ENCODE measurements at places on chromosomes 7 and 10. TPM values are rescaled to one million over a fixed set of nuclear protein-coding genes. Genes with fewer than 3 reads are reported as not detected.
A peak's percentile ranks its signal among the peaks of the same experiment; 100 is the strongest.

The IL2RA gene
- total RNA-seq, result 1.4 TPM

The CCDC3 gene
- 304 TPM for total RNA-seq

The PVRIG gene
- 3.1 TPM for total RNA-seq

The GBX1 gene
- not detected for total RNA-seq

The GPR85 gene
- 0.69 TPM for total RNA-seq

The C7orf25 gene
- 8.3 TPM for total RNA-seq

The NUTM2B gene
- total RNA-seq, result 2.4 TPM

GRCh38 chr7:81714306-81714705 lies 55.5 kb downstream of the HGF start:
- no peak for DNase-seq

GRCh38 chr7:137241655-137242360 lies 101.7 kb downstream of the PTN start:
- DNase-seq, result no peak

GRCh38 chr10:34094961-34095360 lies 720.1 kb downstream of the PARD3 start:
- no peak for DNase-seq

DNA sequence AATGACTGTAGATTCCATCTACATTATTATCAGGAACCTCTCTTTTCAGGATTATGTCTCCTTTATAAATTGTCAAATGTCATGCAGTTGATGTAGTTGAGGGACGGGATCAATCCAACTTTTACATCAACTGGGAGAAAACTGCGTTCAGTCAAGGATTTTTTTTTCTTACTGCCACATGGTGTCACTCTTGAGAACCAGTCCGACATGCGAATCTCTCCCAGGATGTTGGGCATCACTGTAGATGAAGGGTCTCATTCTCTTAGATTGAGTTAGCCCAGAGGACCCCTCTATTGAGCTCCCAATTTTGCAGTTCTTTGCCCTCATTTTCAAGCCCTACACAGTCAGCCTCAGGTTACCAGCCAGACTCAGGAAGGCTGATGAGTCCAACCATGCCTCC lies 120.3 kb upstream of the PTPRZ1 start:
- DNase-seq, result no peak

DNA sequence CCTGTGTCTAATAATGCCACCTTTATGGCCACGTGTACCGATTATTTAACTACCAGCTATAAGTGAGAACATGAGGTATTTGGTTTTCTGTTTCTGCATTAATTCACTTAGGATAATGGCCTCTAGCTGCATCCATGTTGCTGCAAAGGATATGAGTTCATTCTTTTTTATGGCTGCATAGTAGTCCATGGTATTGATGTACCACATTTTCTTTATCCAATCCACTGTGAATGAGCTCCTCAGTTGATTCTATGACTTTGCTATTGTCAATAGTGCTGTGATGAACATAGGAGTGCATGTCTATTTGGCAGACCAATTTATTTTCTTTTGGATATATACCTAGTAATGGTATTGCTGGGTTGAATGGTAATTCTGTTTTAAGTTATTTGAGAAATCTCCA lies 96.4 kb downstream of the SLC25A40 start:
- DNase-seq, result no peak

GRCh38 chr7:54781134-54781920 lies 22.3 kb upstream of the SEC61G start:
- DNase-seq, result no peak

DNA sequence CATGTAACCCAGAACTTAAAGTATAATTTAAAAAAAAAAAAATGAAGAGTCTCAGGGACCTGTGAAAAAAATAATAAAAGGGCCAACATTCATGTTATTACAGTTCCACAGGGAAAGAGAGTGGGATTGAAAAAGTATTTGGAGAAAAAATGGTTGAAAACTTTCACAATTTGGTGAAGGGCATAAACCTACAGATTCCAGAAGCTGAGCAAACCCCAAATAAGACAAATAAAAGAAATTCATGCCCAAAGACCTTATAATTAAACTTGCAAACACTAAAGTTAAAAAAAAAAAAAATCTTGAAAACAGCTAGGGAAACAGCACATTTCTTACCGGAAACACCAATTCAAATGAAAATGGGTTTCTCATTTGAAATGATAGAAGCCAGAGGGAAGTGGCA lies 19.9 kb downstream of the VPS41 start:
- DNase-seq, result no peak

DNA sequence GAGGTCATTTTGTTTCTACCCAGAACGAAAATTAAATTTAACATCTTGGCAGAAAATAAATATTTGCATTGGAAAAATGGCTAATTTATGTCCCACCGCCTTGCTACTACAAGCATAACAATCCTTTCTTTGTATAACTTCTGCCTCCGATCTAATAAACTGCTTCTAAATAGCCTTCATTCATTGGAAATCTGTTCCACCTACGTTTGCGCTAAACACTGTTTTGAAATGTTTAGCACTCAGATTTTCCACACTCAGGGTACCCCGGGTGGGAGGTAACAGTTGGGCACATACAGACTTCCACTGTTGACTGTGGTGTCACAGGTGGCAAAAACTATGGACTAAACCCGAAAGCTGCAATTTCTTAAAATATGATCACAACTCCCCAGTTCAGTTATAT lies 96.4 kb downstream of the FGFR2 start:
- DNase-seq, result no peak

DNA sequence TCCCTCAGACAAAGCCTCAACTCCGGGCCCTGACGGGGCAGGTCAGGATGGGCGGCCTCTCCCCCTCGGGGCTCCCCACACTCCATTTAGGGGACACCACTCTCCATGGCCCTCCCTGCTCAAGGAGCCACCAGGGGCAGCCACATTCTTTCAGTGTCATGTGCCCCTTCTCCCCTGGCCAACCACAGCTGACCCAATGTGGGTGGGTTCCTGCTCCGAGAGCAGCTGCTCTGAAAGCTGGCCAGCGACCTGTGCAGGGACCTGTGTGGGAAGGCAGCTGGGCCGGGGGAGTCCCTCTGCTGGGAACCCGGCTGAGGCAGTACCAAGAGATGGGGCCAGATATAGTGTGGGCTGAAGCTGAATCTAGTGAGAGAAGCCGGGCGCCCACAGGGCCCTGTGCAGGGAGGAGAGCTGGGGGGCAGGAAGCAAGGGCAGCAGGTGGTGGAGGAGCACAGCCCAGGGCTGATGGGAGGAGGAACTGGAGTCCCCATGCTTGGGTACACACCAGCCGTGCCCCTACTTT lies 40.6 kb upstream of the NPFFR1 start:
- no peak for DNase-seq

DNA sequence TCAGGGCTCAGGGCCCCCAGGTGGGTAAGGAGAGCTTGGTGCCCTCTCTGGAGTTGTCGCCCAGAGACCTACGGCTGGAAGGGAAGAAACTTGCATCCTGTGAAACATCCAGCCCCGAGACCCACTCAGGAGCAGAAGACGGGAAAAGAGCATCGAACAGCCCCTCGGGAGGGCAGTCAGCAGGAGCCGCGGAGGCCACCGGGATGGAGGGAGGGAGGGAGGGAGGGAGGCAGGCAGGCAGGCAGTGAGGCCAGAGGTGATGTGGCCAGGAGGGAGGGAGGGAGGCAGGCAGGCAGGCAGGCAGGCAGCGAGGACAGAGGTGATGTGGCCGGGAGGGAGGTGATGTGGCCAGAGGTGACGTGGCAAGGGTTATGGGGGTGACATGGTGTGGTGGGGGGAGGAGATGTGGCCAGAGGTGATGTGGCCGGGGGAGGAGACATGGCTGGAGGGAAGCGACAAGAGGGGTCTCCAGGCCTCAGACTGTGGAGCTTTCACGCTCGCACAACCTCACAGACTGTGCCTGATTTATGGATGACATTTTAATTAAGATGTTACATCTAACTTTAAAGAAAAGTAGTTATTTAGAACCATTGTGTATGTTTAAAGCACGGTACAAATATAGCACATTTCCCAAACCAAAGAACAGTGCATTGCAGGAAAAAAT lies 141.1 kb downstream of the DIP2C start:
- no peak for DNase-seq

DNA sequence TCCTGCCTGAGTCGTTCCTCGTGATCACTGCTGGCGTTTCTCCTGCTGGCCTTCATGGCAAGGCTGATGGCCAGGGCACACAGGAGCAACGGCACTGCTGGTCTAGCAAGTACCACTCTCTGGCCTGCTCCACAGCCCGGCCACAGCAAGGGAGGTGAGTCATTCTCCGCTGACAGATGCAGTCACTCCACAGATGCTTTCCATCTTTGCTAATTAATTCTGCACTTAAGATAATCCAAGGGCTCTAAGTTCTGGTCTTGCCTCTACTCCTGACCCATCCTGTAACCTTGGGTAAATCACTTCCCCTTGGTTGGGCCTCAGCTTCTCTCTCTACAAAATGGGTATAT lies 244.4 kb downstream of the RPS24 start:
- DNase-seq, result no peak

DNA sequence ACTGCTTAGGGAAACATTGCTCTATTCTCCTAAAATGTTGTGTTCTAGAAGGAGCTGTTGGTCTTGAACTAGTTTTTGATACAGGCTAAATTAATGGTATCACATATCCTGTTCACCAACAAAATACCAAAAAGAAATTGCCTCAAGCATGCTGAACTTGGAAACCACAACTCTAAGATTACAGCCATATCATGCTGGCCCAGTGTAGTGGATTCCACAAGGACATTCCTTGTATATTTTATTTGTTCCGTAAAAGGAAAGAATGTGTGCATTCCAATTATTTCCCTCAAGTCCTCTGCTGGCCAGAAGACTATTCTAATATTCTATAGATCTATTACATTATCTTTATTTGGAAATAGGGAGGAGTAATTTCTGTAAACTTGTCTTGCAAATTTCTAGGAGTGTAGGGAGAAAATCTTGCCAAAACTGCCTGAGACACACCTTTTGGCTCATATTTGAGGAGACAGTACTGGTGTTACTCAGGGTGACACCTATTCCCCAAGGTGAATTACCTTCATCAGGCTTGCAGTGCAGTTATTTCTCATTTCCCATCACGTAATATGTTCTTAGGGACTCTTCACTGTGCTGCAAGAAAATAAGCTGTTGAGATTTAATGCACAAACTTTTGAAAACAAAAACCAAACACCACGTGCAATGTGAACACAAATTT lies 1.9 kb upstream of the NEBL start:
- no peak for DNase-seq

GRCh38 chr10:13743101-13743693 lies 156.4 kb downstream of the PRPF18 start:
- no peak for DNase-seq

- peak; percentile 22 for DNase-seq
Measured at GRCh38 chr7:19107356-19108146, 9.9 kb downstream of the TWIST1 start.

GRCh38 chr7:6444516-6445269 lies 3.1 kb downstream of the DAGLB start:
- DNase-seq, result no peak

GRCh38 chr7:91543646-91544045 lies 279.4 kb downstream of the FZD1 start:
- no peak for DNase-seq

- DNase-seq, result no peak
Measured at GRCh38 chr10:102627291-102627735, 17.0 kb upstream of the TRIM8 start.

DNA sequence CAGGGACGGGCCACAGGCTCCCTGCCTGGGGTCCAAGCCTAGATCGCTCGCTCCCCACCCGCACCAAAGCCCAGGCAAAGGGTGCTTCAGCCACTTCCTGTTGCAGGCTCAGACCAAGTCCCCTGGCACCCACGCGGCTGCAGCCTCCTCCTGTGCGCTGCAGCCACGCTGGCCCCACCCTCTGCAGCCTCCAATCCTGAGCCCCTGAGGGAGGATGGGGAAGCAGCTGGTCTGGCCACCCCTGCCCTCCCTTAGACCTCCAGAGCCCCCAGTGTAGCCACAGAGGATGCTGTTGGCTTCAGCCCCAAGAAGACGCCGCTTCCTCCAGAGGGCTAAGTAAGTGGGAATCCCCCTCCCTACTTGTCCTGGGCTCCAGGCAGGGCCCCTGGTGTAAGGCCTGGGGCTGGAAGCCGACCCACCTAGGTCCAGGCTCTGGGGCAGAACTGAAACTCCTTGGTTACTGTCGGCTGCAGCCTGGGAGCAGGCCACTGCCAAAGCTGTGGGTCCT lies 9.4 kb downstream of the LIMK1 start:
- DNase-seq, result no peak

- DNase-seq, result peak; percentile 56
Measured at GRCh38 chr7:47485640-47486435, 96.1 kb downstream of the TNS3 start.

DNA sequence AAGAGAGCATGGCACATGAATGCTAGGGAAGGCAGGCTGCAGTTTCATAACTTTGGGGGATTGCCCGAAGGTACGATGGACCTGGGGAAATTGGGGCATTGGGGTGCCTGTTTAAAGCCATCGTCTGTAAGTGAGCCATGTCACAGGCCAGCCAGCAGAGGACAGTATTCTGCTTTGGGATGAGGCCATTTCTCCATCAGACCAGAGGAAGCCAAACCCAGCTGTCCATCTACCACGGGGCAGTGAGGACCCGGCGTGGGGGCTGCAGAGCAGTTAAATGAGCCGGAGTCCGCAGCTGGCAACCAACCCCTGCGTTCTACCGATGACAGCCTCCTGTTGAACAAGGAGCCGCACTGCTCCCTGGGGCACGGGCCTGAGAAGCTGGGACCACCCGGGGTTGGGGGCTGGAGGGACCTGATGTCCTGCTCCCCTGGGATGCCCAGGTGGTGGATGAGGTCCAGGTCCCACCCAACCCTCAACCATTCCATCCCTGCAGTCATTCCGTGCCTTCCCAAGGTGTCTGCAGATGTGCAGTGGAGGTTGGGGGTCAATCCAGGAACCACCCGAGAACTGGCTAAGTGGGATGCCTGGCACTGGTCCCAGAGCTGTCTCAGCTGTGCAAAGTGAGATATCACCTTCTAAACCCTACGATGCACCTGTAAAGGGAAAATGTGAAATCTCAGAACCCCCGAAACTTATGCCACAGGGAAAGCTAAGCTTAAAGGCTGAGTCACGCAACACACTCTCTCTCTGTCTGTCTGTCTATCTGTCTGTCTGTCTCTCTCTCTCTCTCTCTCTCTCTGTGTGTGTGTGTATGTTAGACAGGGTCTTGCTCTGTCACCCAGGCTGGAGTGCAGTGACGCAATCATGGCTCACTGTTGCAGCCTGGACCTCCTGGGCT lies 12.1 kb upstream of the RHBDD2 start:
- DNase-seq, result peak; percentile 55

- DNase-seq, result no peak
Measured at GRCh38 chr10:88117869-88118632, 254.6 kb downstream of the PTEN start.

- DNase-seq, result no peak
Measured at GRCh38 chr7:84729284-84729683, 457.6 kb downstream of the SEMA3D start.

- no peak for DNase-seq
Measured at GRCh38 chr7:107318523-107319160, 149.8 kb downstream of the HBP1 start.

GRCh38 chr10:69512901-69513300 lies 60.3 kb downstream of the NEUROG3 start:
- DNase-seq, result no peak

- DNase-seq, result no peak
Measured at GRCh38 chr10:24446739-24447138, 237.8 kb downstream of the KIAA1217 start.

DNA sequence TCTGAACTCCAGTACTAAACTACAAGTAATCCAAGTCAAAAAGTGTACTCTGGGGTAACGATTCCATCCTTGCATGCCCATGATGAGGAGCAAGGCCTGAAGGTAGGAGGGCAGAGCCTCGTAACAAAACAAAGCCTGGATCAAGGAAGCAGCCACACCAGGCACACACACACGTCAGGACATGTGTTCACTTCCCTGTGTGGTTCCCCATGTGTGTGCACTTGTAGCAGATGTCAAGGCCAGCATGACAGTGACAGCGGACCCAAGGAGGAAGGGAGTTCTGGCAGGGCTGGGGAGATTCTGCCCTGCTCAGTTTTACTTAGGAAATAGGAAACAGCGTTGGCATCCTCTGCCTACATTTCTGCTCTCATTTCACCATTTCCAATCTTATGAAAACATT lies 92.8 kb downstream of the ALOX5 start:
- no peak for DNase-seq
